ENCODE measurements at places on chromosomes 5 and 9.

DNA sequence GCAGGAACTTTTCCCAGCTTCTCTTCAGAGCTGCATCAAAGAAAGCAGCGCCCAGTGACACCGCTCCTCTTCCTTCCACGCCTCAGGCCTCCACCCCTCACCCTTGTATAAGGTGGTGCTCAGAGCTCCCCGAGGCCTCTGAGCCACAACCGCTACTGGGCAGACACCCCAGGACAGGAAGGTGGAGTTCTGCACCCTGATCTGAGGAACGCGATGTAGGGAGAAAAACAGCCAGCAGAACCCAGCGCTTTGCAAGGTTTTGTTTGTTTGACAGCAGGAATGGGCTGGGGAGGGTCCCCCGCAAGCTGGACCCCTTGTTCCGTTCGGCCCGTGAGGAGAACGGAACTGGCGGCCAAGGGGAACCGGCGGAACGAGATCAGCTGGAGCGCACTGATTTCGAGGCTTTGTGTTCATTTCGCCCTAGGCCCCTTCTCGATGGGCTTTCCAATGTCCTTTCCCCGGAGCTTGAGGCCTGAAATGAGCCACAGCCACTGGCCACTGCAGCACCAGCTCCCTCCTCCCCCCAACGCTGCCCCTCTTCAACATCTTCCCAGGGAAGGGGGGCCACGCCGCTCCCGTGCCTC, 4.1 kb downstream of the EDF1 start:
- no peak for DNase-seq

- no peak for DNase-seq
These were observed 30.2 kb upstream of the F2R start for GRCh38 chr5:76685704-76686103.

DNA sequence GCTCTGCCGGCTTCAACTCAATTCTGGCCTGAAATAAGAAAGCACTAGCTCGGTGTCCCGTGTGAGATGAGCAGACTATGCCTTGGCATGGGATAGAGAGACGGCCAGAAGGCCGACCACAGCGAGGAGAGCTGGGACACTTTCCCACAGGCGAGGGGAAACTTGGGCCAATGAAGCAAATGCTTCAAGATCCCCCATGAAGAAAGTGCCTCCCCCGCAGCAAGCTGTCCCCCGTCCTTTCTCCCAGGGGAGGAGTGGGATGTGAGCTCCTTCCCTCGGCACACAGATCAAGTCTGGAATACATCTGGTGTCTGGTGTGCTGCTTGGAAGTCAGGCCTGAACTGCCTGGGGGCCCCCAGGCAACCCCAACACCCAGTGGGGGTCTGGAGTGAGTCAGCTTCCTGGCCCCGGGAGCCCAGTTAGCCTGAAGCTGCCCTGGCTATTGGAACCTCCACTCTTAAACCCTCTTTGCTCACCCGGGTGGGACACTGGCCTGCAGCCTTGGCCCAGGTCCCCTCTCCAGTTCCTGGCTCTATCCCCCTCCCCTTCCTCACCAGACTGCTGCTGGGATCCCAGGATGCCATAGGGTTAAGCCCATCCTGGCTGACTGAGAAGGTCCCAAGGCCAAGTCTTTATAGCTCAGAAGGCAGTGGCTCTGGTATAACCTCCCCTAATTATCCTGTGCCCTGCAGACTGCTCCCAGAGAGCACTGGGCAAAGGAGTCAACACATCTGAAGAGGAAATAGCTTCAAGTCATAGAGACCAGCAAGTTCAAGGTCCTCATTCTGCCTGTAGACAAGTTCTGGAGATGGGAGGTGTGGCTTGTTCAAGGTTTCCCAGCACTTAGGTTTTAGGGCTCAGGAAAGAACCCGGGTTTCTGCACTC, 205.3 kb downstream of the TTLL11 start:
- no peak for DNase-seq

GRCh38 chr5:80967500-80968181, 7.5 kb downstream of the RASGRF2 start:
- no peak for DNase-seq

DNA sequence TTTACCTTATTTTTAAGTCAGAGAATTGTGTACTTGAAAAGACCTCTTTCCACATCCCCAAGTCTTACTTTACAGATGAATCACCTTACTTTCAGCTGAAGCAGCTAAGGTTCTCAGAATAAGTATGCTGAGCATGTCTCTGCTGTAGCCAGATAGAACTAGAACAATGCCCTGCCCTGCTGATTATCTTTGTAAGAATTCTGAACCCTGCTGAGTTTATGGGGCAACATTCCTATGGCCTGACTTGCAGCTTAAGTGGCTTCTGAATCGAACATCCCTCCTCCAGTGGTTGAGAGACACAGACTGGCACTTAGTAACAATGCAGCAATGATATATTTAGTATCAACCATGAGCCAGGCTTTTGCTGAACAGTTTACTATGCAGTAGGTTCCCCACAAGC, 592.0 kb upstream of the WWC1 start:
- no peak for DNase-seq

- DNase-seq, result no peak
These were observed 19.9 kb downstream of the VAV2 start for GRCh38 chr9:133971981-133972941.

DNA sequence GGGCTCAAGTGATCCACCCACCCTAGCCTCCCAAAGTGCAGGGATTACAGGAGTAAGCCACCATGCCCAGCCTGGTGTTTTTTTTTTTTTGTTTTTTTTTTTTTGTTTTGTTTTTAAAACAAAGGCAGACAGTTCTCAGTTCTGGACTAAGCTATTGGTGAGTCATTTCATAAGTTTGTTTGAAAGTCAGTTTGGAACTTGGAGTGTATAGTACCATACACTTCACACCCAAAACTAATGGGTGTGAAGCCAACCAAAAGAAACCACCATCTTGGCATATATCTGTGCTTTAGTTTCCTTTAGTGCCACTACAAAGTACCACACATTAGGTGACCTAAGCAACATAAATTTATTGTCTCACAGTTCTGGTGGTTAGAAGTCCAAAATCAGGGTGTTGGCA, 13.4 kb downstream of the MAST4 start:
- DNase-seq, result no peak

GRCh38 chr5:115471345-115472063, 73.1 kb downstream of the FEM1C start:
- DNase-seq, result no peak

DNA sequence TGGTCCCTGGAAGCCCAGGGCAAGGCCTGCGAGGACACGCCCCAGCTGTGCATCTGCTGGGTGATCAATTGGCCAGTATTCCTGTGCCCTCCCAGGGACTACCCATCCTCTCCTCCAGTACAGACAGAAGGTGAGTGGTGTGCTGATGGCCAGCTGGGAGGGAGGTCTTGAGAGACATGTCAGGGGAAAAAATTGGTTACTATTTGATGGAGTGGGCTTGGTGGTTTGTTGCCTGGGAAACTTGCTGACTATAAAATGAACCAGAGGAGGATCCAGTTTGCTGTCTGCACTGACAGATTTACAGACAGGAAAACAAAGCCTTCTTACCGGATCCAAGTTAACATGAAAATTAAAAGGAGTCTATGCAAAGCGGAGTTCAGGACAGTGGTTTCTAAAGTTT, 40.3 kb downstream of the MAP1B start:
- DNase-seq, result no peak

- DNase-seq, result no peak
These were observed 906.3 kb upstream of the DMAC1 start for GRCh38 chr9:8705861-8706260.

- DNase-seq, result no peak
These were observed 22.1 kb downstream of the IL31RA start for GRCh38 chr5:55873234-55873633.

GRCh38 chr9:108394726-108395125, 461.1 kb downstream of the ACTL7B start:
- no peak for DNase-seq

GRCh38 chr9:7935681-7936080, 136.1 kb upstream of the DMAC1 start:
- no peak for DNase-seq

- no peak for DNase-seq
These were observed 34.6 kb upstream of the IL17B start for GRCh38 chr5:149413477-149414210.

GRCh38 chr9:126474206-126474765, 139.4 kb upstream of the LMX1B start:
- DNase-seq, result no peak

- DNase-seq, result no peak
These were observed 431 bp downstream of the FASTKD3 start for GRCh38 chr5:7868427-7868772.

GRCh38 chr5:141503681-141504080, 14.8 kb downstream of the PCDHGC5 start:
- DNase-seq, result no peak

DNA sequence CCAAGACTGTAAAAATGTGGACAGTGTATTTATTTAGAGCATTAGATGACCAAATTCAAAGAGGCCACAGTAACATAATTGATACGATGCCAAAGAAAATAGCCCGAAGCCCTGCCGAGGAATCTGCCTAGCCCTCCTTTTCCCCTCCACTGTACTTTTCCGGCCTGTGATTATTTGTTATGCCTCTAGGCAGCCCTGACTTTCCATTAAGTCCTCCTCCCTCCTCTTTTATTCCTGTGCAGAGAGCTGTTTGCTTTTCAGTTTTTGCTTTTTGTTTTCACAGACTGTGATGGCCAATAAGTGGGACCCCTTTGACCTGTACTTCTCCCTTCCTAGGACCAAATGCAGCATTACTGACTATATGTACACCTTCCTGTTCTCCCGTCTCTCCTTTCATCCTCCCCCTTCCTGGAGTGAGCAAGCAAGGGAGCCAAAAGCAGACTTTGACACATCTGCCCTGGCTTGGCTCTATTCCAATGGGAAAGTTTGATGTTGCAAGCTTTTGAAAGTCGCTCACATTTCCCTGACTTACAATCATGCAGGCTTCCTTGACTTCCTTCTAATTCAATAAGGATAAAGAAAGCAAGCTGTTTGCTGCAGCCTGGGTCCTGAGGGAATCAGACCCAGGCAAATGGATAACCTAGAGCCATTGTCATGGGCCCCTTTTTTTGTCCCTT, 76.1 kb downstream of the NREP start:
- no peak for DNase-seq

DNA sequence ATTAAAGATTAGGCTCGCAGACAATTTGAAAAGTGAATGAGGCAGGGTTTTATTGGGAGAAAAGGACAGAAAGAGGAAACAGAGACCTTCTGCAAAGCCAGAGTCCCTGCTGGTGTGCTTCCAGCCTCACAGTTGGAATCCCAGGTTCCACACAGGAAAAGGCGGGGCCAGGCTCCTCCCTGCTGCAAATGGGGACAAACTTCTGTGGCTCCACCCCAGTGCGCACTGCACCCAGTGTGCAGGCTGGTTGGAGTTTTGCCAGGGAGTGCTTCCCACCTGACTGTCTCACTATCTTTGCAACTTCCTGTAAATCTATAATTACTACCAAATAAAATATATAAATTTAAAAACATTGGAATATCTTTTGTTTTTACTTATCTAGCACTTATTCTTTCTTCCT, 386.0 kb upstream of the GRIN3A start:
- no peak for DNase-seq

DNA sequence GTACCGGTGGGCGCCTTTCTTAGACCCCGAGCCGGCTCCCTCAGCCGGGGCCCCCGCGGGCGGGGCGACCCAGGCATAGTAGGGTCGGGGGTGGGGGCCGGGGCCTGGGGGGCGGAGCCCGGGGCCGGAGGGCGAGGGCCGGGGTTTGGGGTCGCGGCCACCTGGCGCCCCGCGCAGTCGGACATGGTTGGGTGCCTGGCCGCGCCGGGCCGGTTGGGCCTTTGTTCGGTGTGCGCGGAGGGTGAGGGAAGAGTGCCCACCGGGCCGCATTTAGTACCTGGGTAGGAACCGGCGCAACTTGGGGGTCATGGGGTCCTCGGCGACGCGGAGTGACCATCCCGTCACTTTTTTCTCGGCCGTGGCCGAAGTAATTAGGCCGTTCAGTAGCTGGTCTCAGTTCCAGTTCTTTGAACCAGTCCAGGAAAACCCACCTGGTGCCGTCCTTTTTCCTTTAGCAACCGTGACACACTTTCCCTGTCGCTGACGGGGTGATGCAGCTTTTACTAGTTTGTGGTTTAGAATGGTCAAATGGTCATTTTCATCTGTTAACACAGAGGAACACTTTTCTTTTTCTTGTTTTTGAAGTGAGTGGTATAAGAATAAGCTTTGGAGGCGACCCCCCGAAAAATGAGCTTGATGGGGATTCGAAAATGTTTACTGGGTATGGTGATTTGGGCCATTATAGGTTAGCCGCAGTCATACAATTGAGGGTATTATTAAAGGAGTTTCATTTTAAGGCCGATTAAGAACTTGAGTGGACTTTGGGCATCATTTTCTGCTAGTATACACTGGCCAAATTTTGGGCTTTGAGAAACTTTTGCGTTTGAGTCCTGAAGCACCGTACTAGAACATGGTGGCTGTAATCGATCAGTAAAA, 589 bp downstream of the CKS2 start:
- no peak for DNase-seq

- no peak for DNase-seq
These were observed 135.0 kb downstream of the MVB12B start for GRCh38 chr9:126461608-126462007.

DNA sequence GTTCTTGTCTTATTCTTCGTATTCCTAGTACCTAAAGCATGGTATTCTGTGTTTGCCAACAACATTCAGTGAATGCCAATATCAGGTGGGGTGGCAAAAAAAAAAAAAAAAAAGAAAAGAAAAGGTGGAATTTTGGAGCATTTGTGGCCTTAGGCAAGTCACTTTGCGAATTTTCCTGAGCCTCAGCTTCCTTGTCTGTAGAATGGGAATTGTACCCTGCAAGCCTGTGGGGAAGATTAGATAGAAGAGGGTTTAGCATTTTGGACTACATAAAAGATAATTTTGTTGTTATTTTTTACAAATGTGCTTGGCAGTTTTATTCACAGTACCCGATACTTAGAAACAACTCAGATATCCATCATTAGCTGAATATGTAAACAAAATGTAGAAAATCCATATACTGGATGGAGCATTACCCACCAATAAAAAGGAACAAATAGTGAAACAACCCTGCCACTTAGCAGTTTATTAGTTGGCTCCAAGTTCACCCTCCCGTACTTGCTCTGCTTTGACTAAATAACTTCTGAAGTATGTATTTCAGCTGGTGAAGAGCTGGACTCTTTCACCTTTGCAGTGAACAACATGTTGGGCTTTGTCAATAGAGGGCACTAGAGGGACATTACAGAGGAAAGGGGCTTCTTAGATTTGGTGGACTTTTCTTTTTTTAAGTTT, 13.6 kb downstream of the UBE2D2 start:
- DNase-seq, result no peak

DNA sequence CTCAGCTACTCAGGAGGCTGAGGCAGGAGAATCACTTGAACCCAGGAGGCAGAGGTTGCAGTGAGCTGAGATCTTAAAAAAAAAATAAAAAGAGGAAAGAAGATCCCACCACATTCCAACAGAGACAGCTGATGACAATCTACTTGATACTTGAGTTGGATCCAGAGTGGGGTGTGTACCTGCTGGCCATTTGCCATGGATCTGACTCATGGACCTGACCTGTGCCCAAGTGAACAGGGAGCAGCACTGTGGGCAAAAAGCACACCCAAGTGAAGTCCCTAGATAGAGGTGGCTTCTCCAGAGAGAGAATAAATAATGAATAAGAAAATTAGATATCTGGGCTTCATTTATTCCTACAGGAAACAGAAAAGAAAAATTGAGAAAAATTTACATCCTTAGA, 81.2 kb upstream of the MIER3 start:
- no peak for DNase-seq

Data from T-helper 22 cell (primary cell).